ENCODE measurements at places on chromosomes 4 and X.
A peak's percentile ranks its signal among the peaks of the same experiment; 100 is the strongest.

GRCh38 chrX:19343085-19343534 is 617 bp upstream of the PDHA1 start:
- DNase-seq: no peak

DNA sequence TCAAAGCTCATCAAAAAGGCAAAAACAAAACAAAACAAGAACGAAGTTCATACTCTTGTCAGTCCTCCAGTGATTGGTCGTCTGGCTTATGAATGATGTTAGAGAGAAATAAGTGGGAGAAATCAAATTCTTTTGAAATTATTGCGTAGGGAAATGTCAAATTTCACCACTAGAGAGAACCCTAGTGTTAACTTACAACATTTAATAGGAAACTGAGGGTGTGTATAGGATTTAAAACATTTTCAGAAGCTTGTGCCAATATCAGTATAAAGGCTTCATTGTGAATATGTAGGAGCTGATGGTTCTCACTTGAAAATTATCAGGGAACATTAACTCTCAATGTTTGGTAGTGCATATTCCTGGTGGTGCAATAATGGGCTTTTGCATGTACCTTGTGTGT is 17.4 kb downstream of the ADH6 start:
- peak; percentile 68 for DNase-seq

- DNase-seq: no peak
Measured at GRCh38 chr4:168319486-168320019, 1.0 kb upstream of the DDX60 start.

DNA sequence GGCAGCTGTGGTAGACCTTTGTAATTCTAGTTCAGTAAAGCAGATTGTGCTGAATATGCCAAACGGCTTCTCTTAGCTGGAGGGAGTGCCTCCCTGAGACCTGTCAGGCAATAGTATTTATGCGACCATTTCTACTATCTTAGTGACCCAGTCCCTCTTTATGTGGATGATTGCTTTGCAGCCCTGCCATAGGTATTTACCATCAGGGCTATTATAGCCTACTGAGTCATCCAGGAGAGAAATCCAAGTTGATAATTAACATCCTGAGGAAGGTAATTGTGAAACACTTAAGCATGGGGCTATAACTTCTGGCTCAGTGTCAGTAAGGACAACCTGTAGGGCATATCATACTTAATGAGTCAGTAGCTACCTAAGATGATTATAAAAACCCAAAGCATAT is 103.9 kb upstream of the MAOA start:
- DNase-seq: no peak

- no peak for DNase-seq
Measured at GRCh38 chr4:57151481-57151880, 41.3 kb upstream of the IGFBP7 start.

DNA sequence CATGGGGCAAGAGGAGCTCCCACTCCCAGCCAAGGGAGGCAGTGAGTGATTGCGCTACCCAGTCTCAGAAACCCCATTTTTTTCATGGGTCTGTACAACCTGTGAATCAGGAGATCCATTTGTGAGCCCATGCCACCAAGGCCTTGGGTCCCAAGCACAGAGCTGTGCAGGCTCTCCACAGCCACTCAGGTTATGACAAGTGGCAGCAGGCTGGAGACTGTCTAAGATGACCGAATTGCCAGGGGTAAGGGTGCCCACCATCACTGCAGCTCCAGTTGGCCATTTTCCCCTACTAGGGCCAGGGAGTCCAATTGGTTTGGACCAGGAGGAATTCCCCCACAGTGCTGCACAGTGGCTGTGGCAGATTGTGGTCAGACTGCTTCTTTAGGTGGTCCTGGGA is 407.5 kb upstream of the KLHL4 start:
- no peak for DNase-seq

DNA sequence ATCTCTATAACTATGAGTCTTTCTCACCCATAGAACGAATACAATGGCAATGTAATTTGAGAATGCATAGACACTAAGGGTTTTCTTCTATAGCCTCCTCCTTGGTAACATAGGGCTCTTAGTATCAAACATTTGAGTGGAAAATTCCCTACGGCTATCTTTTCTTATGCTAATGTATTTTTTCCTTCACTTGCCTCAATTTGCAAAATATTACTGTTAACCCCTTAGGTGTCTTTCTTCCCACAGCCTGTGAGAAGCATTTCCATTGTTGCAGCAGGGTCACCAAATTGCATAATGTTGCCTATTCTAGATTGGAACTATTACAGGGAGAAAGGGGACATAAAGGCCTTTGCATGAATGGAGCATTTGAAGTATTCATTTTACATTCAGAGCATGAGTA is 140.5 kb upstream of the RAPGEF2 start:
- no peak for DNase-seq

- DNase-seq: no peak
Measured at GRCh38 chr4:6454112-6454910, 18.1 kb downstream of the PPP2R2C start.

GRCh38 chrX:10979956-10980355 is 131.2 kb upstream of the HCCS start:
- no peak for DNase-seq

DNA sequence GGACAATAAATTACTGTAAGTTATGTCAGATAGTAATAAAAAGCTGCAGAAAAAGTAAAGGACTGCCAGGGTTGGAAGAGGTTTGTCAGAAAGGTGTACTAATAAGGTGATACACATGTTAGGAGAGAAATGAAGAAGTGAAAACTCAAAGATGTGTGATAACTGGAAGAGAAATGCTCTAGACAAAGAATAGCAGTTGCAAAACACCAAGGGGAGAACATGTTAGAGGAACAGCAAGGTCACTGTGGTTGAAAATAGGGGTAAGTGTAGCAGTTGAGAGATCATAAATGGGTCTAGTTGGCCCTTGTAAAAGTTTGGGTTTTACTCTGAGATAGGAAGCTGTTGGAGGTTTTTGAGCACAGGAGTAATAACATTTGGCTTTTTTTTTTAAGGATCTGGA is 46.9 kb downstream of the HSPA4L start:
- DNase-seq: no peak

- DNase-seq: peak; percentile 40
Measured at GRCh38 chr4:121182296-121182695, 18.2 kb upstream of the TNIP3 start.

Measured in cardiac fibroblast (primary cell).